Stimulated activated CD4-positive, alpha-beta T cell treated with anti-CD3 and anti-CD28 coated beads, Interleukin-12 subunit alpha, Interleukin-12 subunit beta, amount 100 ng/mL, for 48 hours (primary cell): ENCODE measurements at places on chromosomes 3 and 15.

DNA sequence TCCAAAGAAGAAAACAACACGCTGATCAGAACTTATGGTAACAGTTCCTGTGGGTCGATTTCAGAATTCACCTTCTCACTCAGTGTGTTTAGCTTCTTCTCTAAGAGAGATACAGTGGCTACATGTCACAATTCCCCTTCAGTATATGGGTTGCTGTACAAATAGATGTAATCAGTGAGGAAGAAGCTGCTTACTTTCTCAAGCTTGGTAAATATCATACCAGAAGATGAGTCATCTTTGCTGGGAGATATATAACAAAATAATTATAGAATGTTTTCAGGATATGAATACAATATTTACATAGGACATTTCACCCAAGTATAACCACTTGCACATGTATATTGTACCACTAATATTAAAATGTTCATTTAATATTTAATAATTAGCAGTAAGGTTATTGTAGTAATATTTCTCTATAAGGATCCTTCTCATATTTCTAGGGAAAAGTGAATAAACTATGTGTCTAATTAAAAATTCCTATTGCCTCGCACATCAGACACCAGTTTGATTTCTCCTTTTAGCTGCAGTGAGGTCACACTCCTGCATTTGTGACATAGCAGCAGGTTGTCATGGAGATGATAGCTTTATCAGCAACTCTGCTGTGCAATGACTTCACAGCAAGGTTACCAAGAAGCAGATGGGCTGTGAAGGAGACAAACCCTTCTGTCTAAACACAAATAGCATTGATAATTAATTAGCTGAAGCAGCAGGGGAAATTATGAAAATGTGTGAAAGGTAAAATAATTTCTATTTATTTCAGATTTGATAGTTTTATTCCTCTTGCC is 211.4 kb downstream of the TUSC7 start:
- DNase-seq = no peak

- no peak for DNase-seq
Observed at GRCh38 chr15:48806151-48806550, 4.7 kb downstream of the CEP152 start.

GRCh38 chr3:175002732-175003143 is 143.6 kb downstream of the NAALADL2 start:
- DNase-seq = no peak

GRCh38 chr15:91853511-91853947 is at the start of gene SLCO3A1:
Gene SLCO3A1, plus strand, starts transcription at chr15:91853708.
- no peak for DNase-seq

- peak; percentile 53 for DNase-seq
Observed at GRCh38 chr15:59918994-59919951, 84.8 kb upstream of the FOXB1 start.

DNA sequence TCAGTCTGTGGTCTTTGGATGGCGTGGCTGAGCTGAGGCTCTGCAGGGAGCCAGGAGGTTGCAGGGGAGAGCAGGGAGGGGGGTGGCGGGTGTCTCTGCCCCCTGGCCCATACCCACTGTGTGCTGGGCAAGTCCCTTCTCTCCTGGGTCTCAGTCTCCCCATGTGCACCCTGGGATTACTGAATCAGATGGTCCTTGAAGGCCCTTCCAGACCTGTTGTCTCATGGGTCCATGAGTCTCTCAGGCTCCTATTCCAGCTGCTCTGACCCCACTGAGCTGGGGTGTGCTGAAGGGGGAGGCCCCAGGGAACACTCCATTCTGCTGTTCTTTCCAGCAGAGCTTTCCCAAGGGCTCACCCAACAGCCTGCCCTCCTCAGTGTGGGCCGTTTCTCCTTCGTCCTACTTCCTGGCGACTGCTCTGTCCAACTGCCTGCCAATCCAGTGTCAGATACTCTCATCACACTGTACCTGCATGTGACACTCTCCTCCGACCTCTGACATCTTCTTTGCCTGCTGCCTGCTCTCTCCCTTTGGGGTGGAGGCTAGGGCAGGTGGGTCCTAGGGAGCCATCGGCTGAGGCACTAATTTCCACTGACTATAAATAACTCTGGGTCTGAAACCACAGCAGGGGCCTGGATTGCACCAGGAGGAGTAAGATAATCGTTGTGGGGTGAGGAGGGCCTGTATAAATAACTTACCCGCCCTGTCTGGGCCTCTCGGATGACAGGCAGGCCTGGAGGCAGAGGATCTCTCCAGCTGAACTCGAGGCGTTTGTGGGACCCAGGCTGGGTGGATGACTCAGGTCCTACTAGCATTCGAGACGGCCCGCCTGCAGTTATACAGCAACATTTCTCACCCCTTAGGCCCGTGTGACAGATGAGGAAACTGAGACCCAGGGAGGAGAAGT is 67.1 kb downstream of the ATP2B2 start:
- DNase-seq = no peak

GRCh38 chr15:52617026-52617425 is 48.2 kb upstream of the ARPP19 start:
- DNase-seq = no peak

GRCh38 chr3:169863458-169863899 is 6.3 kb downstream of the LRRC31 start:
- DNase-seq = peak; percentile 49

DNA sequence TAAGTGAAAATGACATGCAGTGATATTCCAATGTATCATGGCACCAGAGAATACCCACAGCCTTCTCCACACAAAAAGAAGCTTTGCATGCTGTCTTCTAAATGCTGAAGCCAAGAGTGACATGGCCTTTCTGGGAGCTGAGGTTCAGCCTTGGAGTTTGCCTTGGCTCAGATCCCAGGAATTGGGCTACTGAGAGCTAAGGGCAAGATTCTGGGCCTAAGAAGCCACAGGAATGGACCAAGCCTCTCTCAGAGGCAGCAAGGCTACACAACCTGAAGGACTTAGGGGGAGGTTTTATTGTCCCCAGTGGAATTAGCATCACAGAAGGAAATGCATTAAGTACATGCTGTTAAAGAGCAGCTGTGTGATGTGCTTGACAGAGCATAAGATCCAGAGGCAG is 1078.5 kb downstream of the TUSC7 start:
- no peak for DNase-seq

DNA sequence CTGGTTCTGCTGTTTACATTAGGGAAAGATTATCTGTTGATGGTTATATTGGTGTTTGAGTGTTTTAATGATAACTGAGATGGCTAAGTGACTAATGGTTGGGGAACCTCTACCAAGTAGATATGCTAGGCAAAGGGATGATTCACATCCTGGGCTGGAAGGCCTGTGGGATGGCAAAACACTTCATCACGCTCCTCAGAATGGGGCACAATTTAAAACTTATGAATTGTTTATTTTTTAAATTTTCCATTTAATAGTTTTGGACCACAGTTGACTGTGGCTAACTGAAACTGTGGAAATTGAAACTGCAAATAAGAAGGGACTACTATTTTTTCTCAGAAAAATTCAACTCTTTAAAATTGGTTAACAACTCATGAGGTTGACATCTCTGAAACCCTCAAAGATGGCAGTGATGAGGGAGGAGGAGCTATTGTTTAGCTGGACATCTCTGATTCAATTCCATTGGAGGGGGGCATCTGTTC is 100.5 kb upstream of the ZBED2 start:
- no peak for DNase-seq

DNA sequence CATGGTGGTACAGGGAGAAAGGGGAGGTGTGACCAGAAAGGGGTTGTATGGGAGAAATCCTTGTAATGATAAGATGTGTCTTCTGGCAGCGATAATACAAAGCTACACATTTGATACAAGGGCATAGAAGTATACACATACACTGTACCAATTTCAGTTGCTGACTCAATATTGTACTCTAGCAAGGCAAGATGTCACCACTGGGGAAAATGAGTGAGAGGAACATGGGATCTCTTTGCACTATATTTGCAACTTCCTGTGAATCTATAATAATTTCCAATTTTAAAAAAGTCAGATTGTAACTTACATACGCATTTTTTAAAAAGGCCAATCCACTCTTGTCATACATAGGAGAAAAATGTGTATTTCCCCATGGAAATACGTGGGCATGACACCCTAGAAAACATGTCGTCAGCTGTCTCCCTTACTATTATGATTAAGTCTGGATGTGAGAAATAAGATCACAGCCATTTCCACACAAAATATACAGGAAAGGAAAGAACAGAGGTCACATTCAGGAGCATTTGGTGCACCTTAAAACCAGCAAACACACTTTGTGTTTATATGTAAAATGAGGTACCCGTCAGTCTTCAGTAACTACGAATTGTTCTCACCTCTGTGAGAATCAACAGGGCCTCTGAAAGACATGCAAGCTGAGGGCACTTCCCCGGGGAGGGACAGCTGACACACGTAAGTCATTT is 22.9 kb downstream of the PRR23E start:
- no peak for DNase-seq

GRCh38 chr3:142960322-142960850 is 3.1 kb downstream of the PAQR9 start:
- no peak for DNase-seq

DNA sequence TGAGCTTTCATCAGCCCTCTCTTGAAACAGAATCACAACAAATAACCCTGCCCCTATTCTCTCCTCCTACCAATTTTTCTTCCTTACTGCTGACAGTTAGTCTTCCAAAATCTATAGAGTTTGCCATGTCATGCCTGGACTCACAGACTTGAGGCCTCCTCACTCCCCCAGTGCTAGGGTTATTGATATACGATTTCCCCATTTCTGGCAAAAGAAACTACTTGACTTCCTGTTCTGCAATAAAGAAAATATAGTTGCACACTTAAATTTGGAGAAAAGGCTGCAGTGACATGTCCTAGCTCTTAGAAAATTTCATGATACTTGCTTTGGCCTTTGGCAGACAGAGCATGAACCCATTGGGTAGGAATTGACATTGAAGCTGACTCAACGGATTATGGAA is 75.9 kb downstream of the CYP19A1 start:
- DNase-seq = no peak

DNA sequence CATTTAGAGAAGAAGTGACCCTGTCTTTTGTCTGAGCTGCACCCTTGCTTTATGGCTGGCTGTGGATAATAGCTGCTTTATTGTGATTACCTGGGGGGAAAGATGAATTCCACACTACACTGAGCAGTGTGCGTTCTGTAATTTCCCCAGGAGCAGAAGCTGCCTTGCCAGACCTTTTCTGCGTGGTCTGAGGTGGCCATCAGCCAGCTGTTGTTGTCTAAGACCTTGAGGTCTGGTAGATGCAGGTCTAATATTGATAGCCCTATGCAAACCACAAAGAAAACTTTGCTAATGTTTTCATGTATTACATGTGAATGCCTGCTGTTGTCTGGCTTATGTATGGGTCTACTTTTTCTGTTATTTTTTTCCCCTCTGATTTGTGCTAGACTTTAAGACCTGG is 144.6 kb downstream of the THSD4 start:
- DNase-seq = no peak

DNA sequence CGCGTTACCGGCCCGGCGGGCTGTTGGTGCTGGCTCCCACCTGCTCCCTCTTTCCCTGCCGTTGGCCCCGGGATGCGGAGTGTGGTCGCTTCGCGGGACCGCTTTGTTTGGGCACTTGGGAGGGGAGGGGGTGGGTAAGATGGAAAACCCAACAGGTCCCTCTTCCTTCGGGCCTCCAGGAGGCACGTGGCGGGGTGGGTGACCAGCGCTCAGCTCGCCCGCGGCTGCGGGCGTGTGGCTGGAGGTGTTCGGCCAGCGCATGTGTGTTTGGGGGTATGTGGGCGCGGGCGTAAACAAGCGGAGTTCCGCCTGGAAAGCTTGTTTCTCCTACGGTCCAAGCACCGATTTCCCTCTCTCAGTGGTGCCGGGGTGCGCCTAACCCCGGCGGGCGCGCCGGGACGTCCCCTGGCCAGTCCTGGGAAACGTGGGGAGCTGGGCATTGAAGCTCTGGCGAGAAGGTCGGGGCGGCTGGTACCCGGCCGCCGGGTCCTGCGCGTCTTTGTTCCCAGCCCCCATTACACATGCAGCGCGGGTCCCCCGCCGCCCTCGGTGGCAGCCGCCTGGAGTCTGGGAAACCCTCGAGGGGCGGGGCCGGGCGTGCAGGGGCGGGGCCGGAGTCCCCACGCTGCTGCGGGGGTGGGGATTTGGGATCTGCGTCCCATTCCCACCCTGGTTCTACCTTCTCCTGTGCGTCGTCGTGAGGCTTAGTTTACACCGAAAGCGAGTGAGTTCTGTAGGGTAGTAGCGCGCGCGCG is 1.4 kb downstream of the ACVR2B start:
- no peak for DNase-seq
